DMS 273 treated with DMSO at 0.1 percent for 48 hours (cell line): ENCODE measurements at places on chromosomes 1 and 21.

GRCh38 chr1:209815931-209816341, 10.0 kb upstream of the IRF6 start:
- DNase-seq, result peak; percentile 56

DNA sequence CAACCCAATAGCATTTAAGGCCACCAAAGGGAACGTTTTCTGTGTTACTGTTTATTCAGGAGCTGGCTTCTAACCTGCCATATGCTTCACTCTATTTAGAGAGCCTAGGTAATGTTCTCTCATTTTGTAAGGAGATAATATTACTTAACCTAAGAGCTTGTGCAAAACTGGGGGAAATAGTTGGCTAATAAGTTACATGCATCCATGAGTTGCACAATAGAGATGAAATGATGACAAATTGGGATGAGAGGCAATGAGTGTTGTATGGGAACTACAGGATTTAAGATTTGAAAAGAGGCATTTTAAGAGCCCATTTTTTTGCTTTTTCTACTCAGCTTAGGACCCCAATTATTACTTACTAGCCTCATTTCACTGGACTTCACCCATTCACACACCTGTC, 151.0 kb downstream of the ST6GALNAC3 start:
- no peak for DNase-seq

DNA sequence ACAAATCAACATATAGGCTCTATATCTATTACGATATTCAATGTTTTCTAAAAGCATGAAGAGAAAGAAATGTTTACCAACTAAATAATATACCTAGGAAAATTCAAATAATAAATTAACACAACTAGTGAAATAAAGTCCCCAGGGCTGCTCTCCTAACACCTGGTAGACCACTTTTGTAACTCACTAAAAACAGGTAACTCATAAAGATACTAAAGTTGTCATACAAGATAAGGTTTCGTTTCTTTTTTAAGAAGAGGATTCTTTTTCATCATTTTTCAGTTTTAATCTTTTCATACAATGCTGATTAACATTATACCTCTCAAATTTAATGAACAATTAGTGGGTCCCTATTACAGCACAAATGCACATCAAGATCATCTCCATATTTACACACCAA, 99.0 kb downstream of the ZZZ3 start:
- no peak for DNase-seq

DNA sequence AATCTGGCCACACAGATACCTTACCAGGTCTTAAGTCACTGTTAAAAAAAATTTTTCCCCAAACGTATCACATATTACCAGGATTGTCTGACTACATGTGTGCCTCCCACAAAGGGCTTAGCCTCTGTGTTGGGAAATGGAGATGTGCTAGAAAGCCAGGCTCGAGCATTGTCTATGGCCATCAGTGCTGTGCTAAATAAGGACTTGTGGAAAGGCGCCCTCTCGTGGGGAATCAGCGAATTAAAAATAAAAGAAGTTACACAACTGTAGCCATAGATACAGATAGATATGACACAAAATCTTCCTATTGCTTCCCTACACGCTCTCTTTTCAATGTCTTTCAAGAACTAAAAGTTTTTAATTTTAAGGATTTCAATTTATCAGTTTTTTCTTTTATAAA, 47.5 kb upstream of the CRNN start:
- DNase-seq, result peak; percentile 36

DNA sequence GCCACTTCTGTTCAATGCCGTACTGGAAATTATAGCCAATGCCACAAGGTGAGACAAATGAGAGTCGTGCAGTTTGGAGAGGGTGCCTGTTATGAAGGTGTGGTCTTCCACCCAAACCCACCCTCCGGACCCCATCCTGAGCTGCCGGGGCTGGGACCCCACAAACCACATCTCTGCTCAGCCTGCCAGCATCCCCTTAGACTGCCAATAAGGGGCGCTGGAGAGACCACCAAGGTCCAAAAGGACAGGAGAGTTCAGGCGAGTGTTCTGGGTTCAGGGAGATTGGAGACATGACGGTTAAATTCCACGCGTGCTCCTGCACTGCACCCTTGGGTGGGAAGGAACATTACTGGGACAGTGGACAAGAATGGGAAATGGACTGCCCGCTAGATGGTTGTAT, 48.7 kb upstream of the COL18A1 start:
- no peak for DNase-seq

DNA sequence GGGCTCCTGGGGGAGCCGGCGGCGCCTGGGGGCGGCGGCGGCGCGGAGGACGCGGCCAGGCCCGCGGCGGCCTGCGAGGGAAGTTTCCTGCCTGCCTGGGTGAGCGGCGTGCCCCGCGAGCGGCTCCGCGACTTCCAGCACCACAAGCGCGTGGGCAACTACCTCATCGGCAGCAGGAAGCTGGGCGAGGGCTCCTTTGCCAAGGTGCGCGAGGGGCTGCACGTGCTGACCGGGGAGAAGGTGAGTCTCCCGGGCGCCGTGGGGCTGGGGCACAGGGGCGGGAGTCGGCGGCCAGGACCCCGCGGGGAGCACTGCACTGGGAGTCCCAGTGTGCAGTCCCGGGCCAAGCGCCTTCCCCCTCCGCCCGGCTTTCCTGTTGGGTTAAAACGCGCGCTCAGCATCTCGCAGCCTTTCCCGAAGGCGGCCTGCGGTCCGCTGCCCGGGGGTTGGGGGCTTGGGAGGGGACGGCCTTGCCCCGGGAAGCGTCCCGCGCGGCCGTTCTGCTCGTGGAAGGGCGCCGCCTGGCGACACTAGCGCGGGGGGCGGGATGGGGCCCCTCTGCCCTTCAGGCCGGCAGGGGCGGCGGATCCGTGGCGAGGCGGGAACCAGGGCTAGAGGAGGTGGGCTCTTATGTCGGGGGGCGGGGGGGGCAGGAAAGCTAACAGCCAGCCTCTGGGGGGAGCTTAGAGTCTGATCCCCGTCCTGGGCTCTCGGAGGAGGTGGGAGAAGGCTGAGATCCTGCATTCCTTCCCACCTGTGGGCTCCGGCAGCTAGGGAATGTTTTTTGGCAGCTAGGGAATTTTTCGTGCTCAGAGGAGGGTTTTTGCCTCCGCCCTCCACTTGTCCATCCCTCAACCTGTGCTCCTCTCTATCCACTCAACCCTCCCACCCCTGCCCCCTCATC, 1.1 kb downstream of the HUNK start:
- DNase-seq, result no peak

GRCh38 chr21:46393941-46394594, 64.6 kb upstream of the DIP2A start:
- no peak for DNase-seq

DNA sequence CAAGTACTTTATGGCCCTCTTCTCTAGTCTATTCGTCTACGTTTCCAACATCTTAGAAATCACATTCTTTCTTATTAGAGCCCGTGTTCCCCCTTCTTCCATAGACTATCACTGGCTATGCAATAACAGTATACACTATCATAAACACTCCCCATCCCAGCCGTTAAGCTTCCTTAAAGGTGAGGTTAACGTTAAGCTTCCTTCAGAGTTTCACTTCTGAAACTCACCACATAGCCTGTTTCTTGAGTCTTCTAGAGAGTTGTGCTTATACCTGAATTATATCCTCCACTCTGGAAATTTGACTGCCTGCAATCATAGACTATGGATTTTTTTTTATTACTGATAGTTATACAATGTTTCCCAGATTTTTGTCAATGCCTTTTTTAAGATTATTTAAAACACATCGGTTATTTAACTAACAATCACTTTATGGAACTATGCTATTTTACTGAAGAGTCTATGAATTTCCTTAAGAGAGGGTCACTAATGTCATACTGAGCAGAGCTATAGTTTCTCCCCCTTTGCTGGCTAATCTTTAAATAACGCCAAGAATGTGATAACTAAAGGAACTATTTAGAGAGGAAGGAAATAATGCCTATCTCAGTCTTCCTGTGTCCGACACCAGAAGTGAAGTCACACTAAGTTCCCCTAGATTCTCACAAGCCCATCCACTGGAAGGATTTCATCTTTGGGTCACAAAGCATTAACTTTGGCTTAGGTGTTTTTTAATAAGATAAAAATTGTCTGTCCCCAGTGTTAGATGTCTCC, 16.8 kb downstream of the FCER1A start:
- no peak for DNase-seq

- no peak for DNase-seq
Measured at GRCh38 chr1:157001304-157001703, 44.2 kb downstream of the ARHGEF11 start.

DNA sequence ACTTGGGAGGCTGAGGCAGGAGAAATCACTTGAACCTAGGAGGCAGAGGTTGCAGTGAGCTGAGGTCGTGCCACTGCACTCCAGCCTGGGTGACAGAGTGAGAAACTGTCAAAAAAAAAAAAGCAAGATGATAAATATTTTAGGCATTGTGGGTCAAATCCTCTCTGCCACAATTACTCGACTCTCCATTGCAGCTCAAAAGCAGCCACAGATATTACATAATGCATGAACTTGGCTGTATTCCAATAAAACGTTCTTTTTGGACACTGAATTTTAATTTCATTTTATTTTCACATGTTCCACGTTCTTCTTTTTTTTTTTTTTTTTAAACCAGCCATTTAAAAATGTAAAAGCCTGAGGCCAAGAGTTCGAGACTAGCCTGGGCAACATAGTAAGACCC, 69.4 kb downstream of the TCP10L start:
- DNase-seq, result no peak

DNA sequence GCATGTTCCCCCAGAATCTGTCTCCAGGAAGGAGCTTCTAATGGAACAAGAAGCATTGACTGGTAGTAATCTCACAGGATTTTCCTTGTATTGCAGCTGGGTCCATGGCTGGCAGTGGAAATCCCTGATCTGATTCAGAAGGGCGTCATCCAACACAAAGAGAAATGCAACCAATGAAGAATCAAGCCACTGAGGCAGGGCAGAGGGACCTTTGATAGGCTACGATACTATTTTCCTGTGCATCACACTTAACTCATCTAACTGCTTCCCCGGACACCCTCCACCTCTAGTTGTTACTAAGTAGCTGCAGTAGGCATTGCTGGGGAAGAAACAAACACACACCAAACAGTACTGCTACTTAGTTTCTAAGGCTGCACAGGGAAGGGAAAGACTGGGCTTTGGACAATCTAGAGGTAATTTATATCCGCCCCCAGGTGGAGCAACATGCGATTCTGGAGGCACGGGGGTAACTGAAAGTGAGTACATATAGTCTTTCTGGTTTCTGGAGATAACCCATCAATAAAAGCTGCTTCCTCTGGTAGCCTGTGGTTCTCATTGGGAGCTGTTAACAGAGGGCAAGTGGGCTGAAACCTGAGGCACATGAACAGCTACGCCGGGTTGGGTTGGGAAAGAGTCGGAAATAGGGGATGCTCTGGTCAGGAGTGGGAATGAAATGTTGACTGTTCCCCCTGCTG, 837 bp upstream of the USP21 start:
- no peak for DNase-seq
